ENCODE measurements at places on chromosomes 6 and 20. TPM values are rescaled to one million over a fixed set of nuclear protein-coding genes. Genes with fewer than 3 reads are reported as not detected.

The PCSK2 gene
- 17.7 TPM for total RNA-seq

The B3GAT2 gene
- not detected for total RNA-seq

The PDYN gene
- total RNA-seq: not detected

The DEFB132 gene
- total RNA-seq: not detected

The RIMS4 gene
- 3.2 TPM for total RNA-seq

The GABRR2 gene
- total RNA-seq: 1.4 TPM

The TPX2 gene
- 1.6 TPM for total RNA-seq

- no peak overlapping the region for H3K27ac ChIP-seq
- no peak for DNase-seq
- H3K4me1 ChIP-seq: no peaks in the 10 kb centered on the region
- H3K4me3 ChIP-seq: no peak overlapping the region
These were observed 38.3 kb downstream of the ANGPT4 start for GRCh38 chr20:877814-878213.

DNA sequence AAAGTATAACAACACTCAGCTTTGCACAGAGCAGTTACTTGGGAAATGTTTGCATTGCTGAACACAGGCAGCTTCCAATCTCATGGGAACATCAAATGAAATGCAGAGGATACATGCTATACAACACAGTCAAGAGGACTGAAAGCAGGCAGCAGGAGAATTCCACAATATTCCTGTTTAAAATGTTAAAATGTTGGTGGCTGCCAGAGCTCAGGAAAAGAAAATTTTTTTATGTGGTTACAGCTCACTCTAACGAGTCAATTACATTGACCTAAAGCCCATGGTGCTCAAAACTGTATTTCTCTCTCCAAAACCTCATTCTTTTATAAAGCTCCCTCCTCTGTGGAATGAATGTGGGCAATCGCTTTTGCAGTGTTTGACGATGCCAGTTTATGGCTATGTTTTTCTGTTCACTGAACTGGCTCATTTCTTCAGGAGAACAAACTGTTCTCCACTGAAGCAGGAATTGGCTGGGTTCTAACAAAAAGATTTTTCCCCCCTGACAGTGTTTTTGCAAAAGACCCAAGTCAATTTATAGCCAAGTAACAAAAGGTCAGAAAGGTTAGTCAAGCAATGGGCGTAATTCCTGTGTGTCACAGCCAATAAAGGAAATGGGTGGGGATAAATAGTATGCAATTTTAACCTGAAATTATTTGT lies 69.0 kb downstream of the ZHX3 start:
- no peaks in the 10 kb centered on the region for H3K27me3 ChIP-seq
- no peak overlapping the region for H3K4me3 ChIP-seq
- H3K36me3 ChIP-seq: no peaks in the 10 kb centered on the region
- H3K4me1 ChIP-seq: peaks cover 43% of the 10 kb centered on the region
- no peak for DNase-seq

DNA sequence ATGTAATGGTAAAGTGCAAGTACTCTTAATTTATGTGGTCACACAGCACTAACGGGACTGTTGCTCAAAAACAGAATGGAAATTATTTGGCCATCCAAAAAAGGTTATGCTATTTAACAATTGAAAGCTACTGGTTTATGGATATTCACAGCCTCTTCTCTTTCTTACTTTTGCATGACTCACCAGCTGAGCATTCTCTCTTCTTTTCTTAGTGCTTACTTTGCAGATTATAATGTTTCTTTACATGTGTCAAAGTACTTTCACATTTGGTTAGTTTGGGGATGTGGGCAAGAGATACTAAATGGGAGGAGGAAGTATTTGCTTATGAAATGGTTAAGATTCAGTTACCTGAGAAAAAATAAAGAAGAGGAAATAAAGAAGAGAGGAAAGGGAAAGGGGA lies 610.5 kb downstream of the HTR1B start:
- H3K4me1 ChIP-seq: no peaks in the 10 kb centered on the region
- no peak overlapping the region for H3K4me3 ChIP-seq

- H3K36me3 ChIP-seq: no peaks in the 10 kb centered on the region
- no peak overlapping the region for H3K4me3 ChIP-seq
- DNase-seq: no peak
- H3K4me1 ChIP-seq: no peaks in the 10 kb centered on the region
- no peaks in the 10 kb centered on the region for H3K27me3 ChIP-seq
These were observed 336.5 kb downstream of the KIF16B start for GRCh38 chr20:16236589-16237241.

DNA sequence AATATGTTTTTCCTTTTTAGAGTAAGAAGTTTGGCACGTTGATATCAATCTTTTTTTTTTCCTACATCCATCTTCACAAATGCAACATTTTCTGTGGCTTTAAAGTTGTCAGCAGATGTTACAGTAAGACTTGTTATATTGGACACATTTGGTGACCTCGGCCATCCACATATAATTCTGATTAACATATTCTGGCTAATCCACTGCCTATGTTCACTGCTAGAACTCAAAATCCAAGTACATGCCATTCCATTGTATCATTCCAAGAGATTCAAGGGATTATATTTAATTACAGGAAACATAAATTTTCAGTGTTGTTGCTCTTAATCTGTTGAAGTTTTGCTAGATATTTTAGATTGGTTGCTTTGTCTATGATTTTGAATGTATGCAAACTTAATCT lies 367.6 kb downstream of the TENT5A start:
- H3K36me3 ChIP-seq: no peaks in the 10 kb centered on the region
- H3K27ac ChIP-seq: no peak overlapping the region
- no peaks in the 10 kb centered on the region for H3K4me1 ChIP-seq
- no peaks in the 10 kb centered on the region for H3K27me3 ChIP-seq

DNA sequence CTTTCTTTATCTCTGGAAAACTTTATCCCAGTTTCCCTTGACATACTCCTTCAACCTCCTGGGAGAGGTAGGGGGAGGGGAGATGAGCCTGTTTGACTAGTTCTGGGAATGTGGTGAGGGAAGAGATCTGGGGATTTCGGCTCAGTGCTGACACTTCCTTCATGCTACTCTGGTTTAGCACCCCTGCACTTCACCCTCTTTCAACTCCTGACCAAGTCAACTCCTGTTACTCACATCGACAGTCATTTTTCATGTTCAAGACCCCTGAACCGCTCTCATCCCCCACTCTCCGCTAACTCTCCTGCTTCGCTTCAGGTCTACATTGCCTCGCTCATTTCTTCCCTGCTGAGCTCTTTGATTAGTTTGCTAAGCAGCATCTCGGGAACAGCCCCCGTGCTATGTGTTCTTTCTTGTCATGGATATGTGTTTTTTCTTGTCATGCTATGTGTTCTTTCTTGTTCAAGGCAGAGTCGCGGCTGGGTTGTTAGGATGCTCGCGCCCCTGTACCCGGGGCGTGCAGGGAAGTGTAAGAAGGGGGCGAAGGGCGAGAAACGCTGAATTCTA lies 16.6 kb upstream of the TRIM27 start:
- H3K36me3 ChIP-seq: no peaks in the 10 kb centered on the region
- no peak for DNase-seq
- peaks cover 12% of the 10 kb centered on the region for H3K4me1 ChIP-seq
- no peaks in the 10 kb centered on the region for H3K27me3 ChIP-seq
- H3K27ac ChIP-seq: peak overlapping the region; percentile 77
- H3K4me3 ChIP-seq: peak overlapping the region; percentile 65

- H3K36me3 ChIP-seq: no peaks in the 10 kb centered on the region
- DNase-seq: no peak
- no peaks in the 10 kb centered on the region for H3K27me3 ChIP-seq
- H3K4me1 ChIP-seq: peaks cover 8% of the 10 kb centered on the region
These were observed 66.0 kb downstream of the BACH2 start for GRCh38 chr6:90230548-90231215.

- H3K27me3 ChIP-seq: no peaks in the 10 kb centered on the region
- H3K36me3 ChIP-seq: no peaks in the 10 kb centered on the region
- DNase-seq: no peak
These were observed 472.3 kb upstream of the EYS start for GRCh38 chr6:66179361-66179760.

GRCh38 chr6:116059713-116060571 lies 749 bp downstream of the FRK start:
- DNase-seq: peak; percentile 65
- H3K4me1 ChIP-seq: no peaks in the 10 kb centered on the region
- peak overlapping the region; percentile 53 for H3K4me3 ChIP-seq
- H3K27me3 ChIP-seq: no peaks in the 10 kb centered on the region
